ENCODE measurements at places on chromosomes 6 and 20.

GRCh38 chr6:131199568-131200272, 64.5 kb downstream of the AKAP7 start:
- peak; percentile 78 for DNase-seq

GRCh38 chr6:5054245-5054873, 30.8 kb upstream of the PPP1R3G start:
- no peak for DNase-seq

DNA sequence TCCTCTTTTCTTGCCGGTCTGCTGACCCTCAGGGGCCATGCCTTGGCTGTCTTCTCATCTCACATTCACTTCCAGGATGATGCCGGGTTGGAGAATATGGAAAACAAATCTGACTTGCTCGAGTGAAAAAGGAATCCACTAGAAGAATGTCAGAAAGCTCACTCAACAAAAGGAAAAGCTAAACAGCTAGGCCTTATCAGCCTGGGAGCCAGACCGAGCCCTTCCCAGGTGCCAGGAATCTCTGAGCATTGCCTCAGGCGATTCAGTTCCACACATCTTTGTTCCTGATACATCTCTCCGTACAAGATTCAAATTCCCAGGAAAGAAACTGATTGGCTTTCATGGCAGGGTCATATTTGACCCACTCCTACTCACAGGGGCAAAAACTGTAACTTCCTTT, 9.2 kb upstream of the OSER1 start:
- no peak for DNase-seq

- DNase-seq: peak; percentile 77
Measured at GRCh38 chr20:8305449-8305978, 173.4 kb downstream of the PLCB1 start.

- DNase-seq: no peak
Measured at GRCh38 chr6:35473075-35473849, 5.1 kb downstream of the RPL10A start.

GRCh38 chr20:44959082-44959637, 1.0 kb downstream of the TOMM34 start:
- DNase-seq: no peak

- no peak for DNase-seq
Measured at GRCh38 chr20:3748073-3748472, 15.6 kb downstream of the HSPA12B start.

DNA sequence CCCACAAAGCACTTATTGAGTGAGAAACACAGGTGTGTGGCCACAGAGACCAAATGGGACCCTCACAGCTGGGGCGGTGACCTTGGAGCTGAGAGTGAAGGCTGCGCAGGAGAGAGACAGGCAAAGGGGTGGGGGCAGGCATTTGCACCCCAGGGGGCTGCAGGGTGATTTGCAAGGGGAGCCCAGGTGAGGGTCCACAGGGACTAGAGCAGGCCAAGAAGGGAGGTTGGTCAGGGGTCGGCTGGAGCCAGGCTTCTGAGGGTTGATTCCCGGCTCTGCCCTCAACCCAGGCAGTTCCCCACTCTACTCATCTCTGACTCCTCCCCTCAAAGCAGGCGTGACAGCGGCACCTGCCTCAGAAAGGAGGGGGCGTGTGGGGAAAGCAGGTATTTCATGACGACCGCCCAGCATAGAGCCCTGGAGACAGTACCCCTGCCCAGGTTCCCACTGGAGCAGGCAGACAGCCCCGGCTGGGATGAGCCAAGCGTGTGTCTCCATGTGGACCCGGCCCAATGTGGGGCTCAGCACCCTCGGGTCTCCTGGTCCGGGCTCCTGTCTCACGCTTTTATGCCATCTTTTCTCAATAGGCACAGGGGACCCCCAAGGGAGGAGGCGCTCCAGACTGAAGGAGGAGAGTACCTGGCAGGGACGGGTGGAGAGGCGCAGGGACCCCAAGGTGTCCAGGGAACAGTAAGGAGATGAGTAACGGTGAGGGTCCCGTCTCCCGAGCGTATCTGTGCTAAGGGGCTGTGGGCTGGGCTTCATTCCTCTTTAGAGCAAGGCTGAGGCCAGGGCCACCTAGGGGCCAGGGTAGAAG, 3.1 kb upstream of the MRGBP start:
- peak; percentile 23 for DNase-seq

DNA sequence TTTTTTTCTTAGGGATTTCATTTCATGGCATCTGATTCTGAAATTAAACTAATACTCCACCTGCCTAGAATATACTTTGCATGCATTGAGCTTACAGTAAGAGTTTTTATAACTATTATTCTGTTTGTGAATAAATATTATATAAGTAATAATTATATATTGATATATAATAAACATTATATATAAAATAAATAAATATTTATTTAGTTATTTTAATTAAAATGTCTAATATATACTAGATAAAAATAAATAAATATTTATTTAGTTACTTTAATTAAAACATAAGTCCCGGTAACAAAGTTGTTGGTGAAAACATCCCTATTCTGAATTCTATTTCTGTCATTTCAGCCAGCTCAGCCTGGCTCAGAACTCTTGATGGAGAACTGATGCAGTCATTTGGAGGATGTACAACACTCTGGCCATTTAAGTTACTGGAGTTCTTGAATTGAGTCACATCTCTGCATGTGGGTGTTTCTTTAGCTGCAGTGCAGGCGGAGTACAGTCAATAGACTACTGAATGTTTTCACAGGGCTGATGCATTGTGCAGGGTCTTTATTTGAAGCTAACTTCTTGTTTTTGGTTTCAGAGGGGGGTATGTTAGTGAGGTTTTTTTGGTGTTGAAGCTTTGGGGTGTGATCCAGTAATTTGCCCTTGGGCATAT, 508.9 kb upstream of the ADGRB3 start:
- DNase-seq: no peak

GRCh38 chr6:116385459-116385802, 14.7 kb downstream of the DSE start:
- no peak for DNase-seq

GRCh38 chr6:170552765-170553533, at the start of gene PSMB1:
PSMB1 (minus strand) TSS chr6:170553307; CDS start chr6:170553242, 65 bp downstream.
- peak; percentile 89 for DNase-seq

GRCh38 chr6:11160199-11160598, 48.7 kb upstream of the ERVFRD-1 start:
- no peak for DNase-seq

- DNase-seq: no peak
Measured at GRCh38 chr20:8854571-8854970, 214.3 kb upstream of the PLCB4 start.

DNA sequence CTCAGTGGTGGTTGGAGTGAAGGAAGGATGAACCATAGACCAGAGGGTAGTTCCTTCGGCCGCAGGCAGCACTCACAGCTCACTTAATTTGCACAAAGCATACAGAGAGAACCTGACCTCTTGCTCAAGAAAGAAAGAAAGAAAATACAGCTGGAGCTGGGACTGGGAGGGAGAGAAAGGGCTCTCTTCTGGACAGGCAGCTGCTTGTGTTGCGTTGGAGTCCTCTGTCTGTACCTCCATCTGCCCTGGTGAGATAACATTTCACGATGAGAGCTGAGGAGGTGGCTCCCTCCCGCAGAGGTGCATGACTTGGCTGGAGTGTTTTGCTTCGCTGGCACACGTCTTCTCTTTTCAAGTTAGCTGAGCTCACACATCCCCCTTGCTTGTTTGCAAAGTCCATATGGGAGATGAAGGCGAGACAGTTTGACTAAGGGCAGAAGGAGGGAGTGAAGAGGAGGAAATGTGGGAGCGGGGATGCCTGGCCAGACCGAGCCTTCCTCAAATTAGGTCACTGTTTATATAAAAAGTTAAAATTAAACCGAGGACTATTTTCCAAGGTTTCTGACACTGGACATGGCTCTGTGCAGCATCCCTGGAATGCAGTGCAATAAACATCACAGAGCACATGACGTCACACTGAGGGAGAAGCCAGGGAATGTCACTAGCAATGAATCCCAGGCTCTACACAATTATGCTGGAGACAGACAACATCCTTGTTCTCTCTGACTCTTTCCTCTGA, 359.4 kb downstream of the CD83 start:
- no peak for DNase-seq

DNA sequence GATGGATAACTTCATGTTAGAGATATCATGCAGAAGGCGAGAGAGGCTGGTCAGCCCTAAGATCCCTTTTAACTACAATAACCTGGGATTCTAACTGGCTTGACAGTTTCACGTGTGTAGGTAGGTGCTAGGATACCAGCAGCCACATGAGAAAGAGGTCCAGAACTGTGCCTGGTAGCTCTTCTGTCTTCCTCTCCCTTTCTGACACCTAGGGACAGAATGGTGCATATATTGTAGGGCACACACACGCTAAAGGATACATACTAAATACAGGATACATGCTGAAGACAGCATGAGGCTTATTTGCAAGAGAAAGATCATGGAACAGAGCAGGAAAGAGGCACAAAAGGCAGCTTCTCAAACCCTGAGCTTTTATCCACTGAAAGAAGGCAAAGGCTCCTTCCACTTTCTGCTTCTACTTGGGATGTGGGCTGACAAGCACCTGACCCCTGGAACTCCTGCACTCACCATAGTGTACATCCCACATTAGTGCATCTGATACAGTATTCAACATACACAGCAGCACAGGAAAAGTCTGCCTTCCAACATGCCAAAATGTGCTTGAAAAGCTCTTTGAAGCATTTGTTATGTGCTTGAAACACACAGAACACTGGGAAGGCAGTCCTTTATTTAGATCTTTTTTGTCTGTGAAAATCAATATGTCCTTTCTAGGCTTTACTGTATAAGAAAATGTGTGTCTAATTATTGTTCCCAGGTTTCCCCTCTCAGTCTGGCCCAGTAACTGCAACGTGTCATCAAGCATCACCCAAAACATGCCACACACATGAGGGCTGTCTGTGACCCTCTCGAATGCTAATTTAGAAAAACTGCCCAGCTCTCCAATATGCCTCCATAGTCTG, 3.2 kb downstream of the SLC22A23 start:
- no peak for DNase-seq

DNA sequence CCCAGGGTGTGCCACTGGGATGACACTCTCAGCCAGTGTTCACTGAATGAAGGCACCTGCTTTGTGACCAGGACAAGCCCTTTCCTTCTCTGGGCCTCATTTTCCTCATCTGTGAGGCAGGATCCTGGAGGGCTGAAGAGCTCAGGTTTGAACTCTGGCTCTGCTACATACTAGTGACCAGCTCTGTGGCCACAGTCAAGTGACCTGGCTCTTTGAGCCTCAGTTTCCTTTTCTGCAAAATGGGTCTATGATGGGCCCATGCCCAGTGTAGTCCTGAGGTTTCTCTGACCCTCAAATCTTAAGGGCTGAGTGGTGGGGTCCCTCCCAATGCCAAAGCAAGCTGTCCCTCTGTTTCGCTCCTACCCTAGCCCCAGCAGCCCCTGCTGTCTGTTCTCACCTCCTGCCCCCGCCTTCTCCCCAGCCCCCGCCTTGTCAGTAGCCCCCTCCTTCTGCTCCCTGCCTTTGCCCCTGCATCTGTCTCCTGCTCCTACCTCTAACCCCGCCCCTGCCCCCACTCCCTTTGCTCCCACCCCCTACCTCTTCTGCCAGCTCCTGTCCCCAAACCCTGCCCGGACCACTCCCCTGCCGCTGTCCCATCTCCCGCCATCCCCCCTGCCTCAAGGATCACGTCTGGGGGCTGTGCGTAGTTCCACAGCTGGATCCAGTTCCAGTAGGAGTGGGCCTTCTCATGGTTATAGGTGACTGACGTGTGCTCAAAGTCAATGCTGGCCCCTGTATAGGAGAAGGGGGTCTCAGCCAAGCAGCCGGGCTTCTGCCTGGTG, 17.0 kb downstream of the SUN5 start:
- no peak for DNase-seq

GRCh38 chr20:57809149-57809548, 99.3 kb upstream of the PMEPA1 start:
- DNase-seq: no peak

GRCh38 chr6:137765059-137765458, 102.0 kb upstream of the TNFAIP3 start:
- no peak for DNase-seq

GRCh38 chr20:38180781-38181180, 15.7 kb upstream of the TGM2 start:
- DNase-seq: no peak

GRCh38 chr20:1392443-1392692, 486 bp downstream of the FKBP1A start:
- no peak for DNase-seq

- DNase-seq: no peak
Measured at GRCh38 chr20:51961964-51962761, 159.8 kb upstream of the SALL4 start.

GRCh38 chr6:21431526-21431925, 162.0 kb upstream of the SOX4 start:
- DNase-seq: no peak

GRCh38 chr20:63766695-63767426, 27.3 kb downstream of the SLC2A4RG start:
- DNase-seq: no peak

- DNase-seq: no peak
Measured at GRCh38 chr6:38269461-38270172, 370.1 kb downstream of the BTBD9 start.

- no peak for DNase-seq
Measured at GRCh38 chr6:33697845-33698244, 13.7 kb downstream of the UQCC2 start.

- DNase-seq: no peak
Measured at GRCh38 chr20:54040531-54040930, 29.9 kb downstream of the BCAS1 start.

DNA sequence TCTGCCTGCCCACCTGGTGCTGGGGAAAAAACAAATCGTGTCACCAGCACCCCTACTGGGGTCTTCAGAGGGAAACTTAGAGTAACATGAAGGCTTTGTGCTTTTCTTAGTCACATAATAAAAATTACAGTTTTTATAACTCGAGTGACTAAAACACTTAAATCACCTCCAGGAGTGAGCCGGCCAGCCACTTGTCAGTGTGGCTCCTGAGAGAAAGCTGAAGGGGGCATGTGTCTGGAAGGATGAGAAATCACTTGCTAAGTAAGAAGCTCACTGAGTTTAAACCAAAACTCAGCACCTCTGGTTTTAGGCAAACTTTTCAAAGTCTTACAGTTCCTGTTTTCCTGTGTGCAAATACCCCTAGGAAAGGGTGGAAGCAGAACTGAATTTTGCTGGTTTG, 372.2 kb downstream of the CDH26 start:
- DNase-seq: no peak

- no peak for DNase-seq
Measured at GRCh38 chr20:48447456-48447855, 380.3 kb downstream of the PREX1 start.

- DNase-seq: peak; percentile 93
Measured at GRCh38 chr6:107674995-107675738, 148.9 kb downstream of the SCML4 start.

DNA sequence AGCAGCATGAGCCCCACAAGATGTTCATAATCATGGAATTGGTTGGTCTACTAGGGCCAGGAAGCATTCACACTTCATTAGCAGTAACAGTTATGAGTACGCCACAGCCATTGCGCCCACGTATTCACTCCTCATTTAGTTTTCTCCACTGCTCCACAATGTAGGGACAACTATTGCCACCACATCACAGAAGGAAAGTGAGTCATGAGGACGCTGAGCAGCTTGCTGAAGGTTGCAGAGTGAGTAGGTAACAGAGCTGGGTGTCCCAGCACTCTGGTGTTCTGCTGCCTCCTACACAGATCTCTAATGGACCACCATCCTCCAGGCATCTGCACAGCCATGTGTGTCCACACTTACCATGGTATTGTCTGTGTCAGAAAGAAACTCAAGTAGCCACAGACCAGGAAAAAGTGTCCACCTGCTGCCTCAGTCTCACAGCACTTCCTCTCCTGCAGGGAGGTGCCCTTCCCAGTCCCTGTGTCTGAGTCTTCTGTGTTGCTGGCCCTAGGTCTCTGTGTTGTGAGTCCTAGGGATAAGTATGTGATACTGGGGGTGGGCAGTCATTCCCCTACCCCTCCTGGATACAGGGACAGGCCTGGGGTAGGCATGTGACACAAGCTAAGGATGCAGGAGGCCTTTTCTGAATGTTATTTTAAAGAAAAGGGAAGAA, 103.9 kb downstream of the TTLL2 start:
- DNase-seq: no peak
